ENCODE measurements at places on chromosomes 11 and 22.

DNA sequence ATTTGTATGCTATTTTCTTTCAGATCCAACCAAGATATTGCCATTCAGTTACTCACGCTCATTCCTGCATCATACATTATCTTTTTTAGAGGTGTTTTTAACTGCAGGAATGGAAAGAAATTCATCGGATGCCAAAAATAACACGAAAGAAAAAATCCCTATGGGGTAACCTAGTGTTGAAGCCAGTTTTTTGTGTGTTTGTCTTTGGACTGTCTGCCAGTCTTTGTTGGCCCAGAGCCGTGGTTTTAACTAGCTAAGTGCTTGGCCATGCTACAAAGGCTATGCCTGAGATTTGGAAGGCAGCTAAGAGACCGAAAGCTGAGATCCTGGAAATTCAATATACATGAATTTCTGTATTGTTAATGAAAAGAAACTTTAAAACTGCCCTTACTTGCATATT lies 309.8 kb upstream of the CNTN5 start:
- no peaks in the 10 kb centered on the region for H3K4me1 ChIP-seq
- H3K4me3 ChIP-seq, result no peak overlapping the region
- H3K27ac ChIP-seq, result no peak overlapping the region
- H3K27me3 ChIP-seq, result no peaks in the 10 kb centered on the region
- no peaks in the 10 kb centered on the region for H3K36me3 ChIP-seq

GRCh38 chr22:49372111-49372529 lies 455.6 kb downstream of the BRD1 start:
- H3K36me3 ChIP-seq, result no peaks in the 10 kb centered on the region
- no peak overlapping the region for H3K27ac ChIP-seq
- no peak for DNase-seq
- H3K4me1 ChIP-seq, result peaks cover 4% of the 10 kb centered on the region
- no peak overlapping the region for H3K4me3 ChIP-seq

- no peaks in the 10 kb centered on the region for H3K36me3 ChIP-seq
- H3K27me3 ChIP-seq, result no peaks in the 10 kb centered on the region
- no peaks in the 10 kb centered on the region for H3K4me1 ChIP-seq
- no peak for DNase-seq
- H3K4me3 ChIP-seq, result no peak overlapping the region
These were observed 20.3 kb downstream of the CLDN5 start for GRCh38 chr22:19503869-19504268.

GRCh38 chr11:80872116-80872728 lies 1431.4 kb upstream of the TENM4 start:
- H3K27me3 ChIP-seq, result no peaks in the 10 kb centered on the region
- H3K36me3 ChIP-seq, result no peaks in the 10 kb centered on the region
- H3K4me1 ChIP-seq, result no peaks in the 10 kb centered on the region
- H3K27ac ChIP-seq, result no peak overlapping the region

DNA sequence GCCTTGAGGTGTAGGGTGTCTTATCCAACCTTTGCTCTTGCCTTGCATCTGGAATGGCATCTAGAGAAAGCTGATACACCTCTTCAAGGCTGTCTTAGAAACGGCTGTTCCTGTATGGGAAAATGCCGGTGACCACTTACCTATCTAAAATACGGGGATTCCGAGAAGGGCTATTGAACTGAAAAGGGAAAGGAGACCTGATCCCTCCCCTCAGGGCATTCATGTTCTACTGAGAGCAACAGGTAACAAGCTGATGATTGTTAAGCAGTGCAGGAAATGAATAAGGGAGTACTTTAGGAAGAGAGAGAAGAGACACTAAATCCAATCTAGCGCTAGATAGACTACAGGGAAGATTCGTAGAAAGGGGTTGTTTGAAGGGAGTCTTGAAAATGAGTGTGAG lies 1388.1 kb downstream of the FAM181B start:
- H3K4me3 ChIP-seq, result no peak overlapping the region
- H3K27ac ChIP-seq, result no peak overlapping the region
- H3K27me3 ChIP-seq, result no peaks in the 10 kb centered on the region
- H3K4me1 ChIP-seq, result peaks cover 23% of the 10 kb centered on the region

- H3K36me3 ChIP-seq, result no peaks in the 10 kb centered on the region
- no peak overlapping the region for H3K27ac ChIP-seq
- no peak for DNase-seq
- H3K4me1 ChIP-seq, result peaks cover 33% of the 10 kb centered on the region
- H3K27me3 ChIP-seq, result no peaks in the 10 kb centered on the region
These were observed 13.5 kb upstream of the PLET1 start for GRCh38 chr11:112274007-112274783.

- no peak overlapping the region for H3K4me3 ChIP-seq
- no peaks in the 10 kb centered on the region for H3K36me3 ChIP-seq
- H3K4me1 ChIP-seq, result peaks cover 6% of the 10 kb centered on the region
- H3K27me3 ChIP-seq, result no peaks in the 10 kb centered on the region
- H3K27ac ChIP-seq, result no peak overlapping the region
- no peak for DNase-seq
These were observed 22.4 kb upstream of the CRTAM start for GRCh38 chr11:122815900-122816299.

DNA sequence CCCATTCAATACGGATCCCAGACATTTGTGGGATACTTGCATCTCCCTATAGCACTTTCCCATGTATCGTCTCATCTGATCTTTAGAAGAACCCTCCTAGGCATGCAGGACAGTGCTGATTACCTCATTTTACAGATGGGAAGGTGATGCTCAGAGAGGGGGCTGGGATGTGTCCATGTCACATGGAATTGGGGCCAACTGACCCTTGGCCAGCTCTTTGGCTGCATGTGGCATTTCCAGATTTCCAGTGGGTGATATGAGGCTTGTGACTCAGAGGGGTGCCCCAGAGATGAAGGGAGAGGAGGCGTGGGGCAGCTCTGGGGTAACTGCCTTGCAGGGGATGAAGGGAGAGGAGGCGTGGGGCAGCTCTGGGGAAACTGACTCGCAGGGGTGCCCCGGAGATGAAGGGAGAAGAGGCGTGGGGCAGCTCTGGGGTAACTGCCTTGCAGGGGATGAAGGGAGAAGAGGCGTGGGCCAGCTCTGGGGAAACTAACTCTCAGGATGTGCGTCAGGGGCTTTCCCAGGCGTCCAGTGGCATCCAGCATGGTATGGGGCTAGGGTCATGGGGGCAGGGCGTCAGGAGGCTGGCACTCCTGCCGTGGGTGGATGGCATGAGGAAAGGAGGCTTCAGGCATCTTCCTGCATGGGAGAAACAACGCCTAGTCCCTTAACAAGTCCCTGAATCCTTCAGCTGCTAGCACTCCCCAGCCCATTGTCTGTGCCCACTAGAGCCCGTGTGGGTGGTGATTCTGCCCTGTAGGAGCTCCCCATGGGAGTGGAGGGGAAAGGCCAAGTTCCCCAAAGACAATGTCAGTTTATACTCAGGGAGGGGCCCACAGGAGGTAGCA lies 11.9 kb upstream of the CERK start:
- H3K4me1 ChIP-seq, result peaks cover 18% of the 10 kb centered on the region
- DNase-seq, result no peak
- no peaks in the 10 kb centered on the region for H3K27me3 ChIP-seq
- H3K36me3 ChIP-seq, result no peaks in the 10 kb centered on the region
- no peak overlapping the region for H3K4me3 ChIP-seq
- H3K27ac ChIP-seq, result peak overlapping the region; percentile 86

DNA sequence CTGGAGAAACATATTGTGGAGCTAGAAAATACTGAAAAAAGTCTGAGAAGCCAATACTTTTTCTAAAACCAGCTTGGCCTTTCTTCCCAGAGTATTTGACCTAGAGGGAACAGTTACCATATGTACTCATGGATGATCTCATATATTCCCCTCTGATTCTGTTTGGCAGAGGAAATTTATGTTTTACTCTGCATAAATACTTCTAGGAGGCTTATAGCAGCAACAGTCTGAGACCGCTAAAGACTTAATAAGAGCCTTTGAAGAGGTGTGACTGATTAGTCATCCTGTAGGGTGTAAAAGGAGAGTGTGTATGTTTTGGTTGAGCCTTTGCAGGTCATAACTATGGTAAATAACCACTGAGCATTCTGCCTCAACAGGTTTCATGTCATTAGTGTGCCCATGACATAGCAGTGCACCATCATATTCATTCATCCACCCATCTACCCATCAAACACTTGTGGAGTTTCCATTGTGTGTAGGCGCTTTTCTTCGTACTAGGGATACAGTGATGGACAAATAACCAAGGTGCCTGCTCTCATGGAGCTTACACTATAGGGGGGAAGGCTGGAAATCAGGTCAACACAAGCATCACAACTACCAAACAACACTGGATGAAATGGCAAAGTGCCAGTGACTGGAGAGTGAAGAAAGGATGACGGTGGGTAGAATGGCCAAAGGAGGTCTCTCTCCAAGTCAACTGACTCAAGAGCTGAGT lies 44.5 kb downstream of the TRAF6 start:
- no peaks in the 10 kb centered on the region for H3K36me3 ChIP-seq
- H3K4me3 ChIP-seq, result no peak overlapping the region
- H3K4me1 ChIP-seq, result peaks cover 5% of the 10 kb centered on the region
- H3K27ac ChIP-seq, result no peak overlapping the region

- no peaks in the 10 kb centered on the region for H3K27me3 ChIP-seq
- no peak overlapping the region for H3K27ac ChIP-seq
- no peak for DNase-seq
- H3K4me3 ChIP-seq, result no peak overlapping the region
- no peaks in the 10 kb centered on the region for H3K4me1 ChIP-seq
These were observed 91.5 kb downstream of the MIAT start for GRCh38 chr22:26748845-26749244.

- DNase-seq, result peak; percentile 96
- peaks cover 57% of the 10 kb centered on the region for H3K4me1 ChIP-seq
- H3K36me3 ChIP-seq, result peaks cover 6% of the 10 kb centered on the region
- H3K4me3 ChIP-seq, result peak overlapping the region; percentile 50
- no peaks in the 10 kb centered on the region for H3K27me3 ChIP-seq
These were observed 21.5 kb upstream of the TXNRD2 start for GRCh38 chr22:19962909-19963806.

DNA sequence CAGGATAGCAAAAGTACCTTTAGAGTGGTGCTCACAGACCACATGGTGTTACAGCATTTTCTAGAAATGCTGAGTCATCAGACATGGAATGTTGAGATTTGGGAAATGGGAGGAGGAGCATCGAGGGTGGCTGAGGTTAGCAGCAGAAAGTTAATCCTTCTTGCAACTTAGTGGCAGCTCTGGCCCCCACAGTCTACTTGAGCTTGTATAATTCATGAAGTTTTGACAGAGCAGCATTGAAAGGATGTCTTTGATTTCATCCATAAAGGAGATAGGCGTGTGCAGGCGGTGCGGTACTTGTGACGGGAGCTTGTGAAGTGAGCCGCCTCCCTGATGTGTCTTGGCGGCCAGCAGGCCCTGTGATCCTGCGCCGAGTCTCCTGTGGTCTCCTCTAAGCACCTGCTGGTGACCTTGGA lies 330.5 kb downstream of the TBC1D22A start:
- H3K27me3 ChIP-seq, result no peaks in the 10 kb centered on the region
- peaks cover 6% of the 10 kb centered on the region for H3K4me1 ChIP-seq
- peak overlapping the region; percentile 78 for H3K27ac ChIP-seq
- no peak overlapping the region for H3K4me3 ChIP-seq

DNA sequence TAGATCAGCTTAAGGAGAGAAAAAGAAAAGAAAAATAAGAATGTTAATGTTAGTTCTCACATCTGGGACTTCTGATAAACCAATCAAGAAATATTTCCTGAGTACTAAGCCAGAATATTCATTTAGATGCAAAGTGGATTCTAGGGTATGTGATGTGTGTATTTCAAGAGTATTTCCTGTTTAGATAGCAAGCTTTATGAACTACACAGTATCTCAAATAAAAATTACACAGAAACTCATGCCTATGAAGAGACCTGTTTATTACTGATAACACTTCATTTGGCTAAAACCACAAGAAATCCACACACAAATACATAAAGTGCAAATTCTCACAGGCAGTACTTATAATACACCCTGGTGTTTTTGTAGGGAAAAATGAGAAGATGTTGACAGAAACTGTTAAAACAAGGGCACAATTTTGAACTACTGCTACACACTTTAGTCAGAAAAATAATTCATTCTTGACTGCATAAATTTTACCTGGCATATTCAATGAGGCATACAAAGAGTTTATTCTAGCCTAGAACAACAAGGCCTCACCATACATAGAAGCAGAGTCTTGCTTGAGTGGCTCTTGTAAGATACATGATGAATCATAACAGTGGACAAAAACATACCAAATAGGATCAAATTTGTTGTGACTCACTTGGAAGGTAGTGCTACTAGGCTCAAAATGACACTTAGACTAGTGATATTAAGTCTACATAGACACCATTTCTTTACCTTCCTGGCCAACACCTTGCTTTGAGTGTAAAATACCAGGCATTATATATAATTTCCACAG lies 18.8 kb upstream of the P4HA3 start:
- no peak for DNase-seq
- no peaks in the 10 kb centered on the region for H3K27me3 ChIP-seq
- H3K36me3 ChIP-seq, result no peaks in the 10 kb centered on the region
- H3K27ac ChIP-seq, result no peak overlapping the region

DNA sequence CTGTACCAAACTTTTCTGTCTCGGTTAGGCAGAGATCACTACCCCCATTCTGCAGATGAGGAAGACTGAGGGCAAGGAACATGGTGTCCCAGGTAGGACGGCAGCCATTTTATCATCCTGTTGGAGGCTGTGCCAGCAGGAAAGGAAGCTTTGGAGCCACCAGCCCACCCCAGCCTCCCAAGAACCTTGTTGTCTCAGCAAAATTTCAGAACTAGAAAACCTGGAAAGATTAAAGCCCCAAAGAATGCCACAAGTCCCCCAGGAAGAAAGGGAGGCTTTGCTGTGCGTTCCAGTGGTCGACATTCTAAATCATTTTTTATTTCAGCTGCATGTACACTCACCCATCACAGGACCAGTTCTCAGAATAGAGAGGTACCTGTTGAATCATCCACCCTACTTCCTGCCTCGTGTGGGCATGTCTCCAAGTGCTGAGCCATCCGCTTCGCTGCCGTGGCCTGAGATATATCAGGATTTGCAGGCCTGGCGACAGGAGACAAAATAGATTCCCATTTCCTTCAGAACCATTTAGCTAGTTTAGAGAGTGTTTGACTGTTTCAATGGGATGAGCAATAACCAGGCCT lies 13.0 kb upstream of the EIF3D start:
- H3K27me3 ChIP-seq, result no peaks in the 10 kb centered on the region
- H3K4me1 ChIP-seq, result peaks cover 8% of the 10 kb centered on the region
- H3K36me3 ChIP-seq, result no peaks in the 10 kb centered on the region
- H3K27ac ChIP-seq, result no peak overlapping the region

GRCh38 chr11:118889797-118890196 lies 6.1 kb downstream of the CXCR5 start:
- H3K36me3 ChIP-seq, result no peaks in the 10 kb centered on the region
- H3K27me3 ChIP-seq, result no peaks in the 10 kb centered on the region
- H3K4me1 ChIP-seq, result 0 out of 2 replicates have a peak, but pooled peaks cover 7% of the 10 kb centered on the region
